ENCODE measurements at places on chromosomes 2 and 18.

DNA sequence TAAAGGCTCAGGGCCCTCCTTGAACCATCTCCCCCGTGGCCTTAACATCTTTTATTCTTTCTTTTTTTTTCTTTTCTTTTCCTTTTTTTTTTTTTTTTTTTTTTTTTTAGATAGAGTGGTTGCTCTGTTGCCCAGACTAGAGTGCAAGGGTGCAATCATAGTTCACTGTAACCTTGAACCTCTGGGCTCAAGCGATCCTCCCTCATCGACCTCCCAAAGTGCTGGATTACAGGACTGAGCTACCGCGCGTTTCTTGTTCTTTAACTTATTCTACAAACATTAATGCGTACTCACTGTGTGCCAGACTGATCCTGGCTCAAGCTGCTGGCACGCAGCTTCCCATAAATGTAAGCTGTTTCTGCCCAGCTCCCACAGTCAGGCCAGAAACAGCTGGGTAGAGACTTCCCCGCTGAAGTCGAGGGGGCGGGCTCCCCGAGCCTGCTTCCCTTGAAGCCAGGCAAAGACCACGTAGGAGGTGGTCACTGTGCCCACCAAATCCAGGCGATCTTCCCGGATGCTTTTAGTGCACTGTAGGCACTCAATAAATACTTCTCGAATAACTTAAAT, 29.2 kb upstream of the ATP6V1B1 start:
- DNase-seq, result no peak

- peak; percentile 5 for DNase-seq
Observed at GRCh38 chr2:134919341-134920210, 954 bp downstream of the CCNT2 start.

DNA sequence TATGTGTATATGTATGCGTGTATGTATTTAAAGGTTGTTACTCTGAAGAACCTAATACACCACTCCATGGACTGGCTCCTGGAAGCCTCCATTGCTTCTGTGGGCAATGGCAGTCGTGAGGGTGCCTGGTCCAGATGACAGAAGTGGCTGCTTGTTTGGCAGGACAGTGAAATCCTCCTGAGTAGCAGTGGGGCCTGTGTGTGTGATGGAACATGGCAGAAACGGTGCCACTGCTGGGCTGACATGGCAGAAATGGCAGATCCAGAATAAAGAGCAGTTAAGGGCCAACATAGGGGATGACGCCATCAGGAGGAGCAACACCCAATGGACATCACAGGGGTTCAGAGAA, 6.1 kb upstream of the CPLX4 start:
- no peak for DNase-seq

- no peak for DNase-seq
Observed at GRCh38 chr2:69074918-69075317, 61.9 kb downstream of the ANTXR1 start.

All from Panc1 (cell line).